AG20443 (cell line): ENCODE measurements at places on chromosomes 6 and 20.

GRCh38 chr6:167984876-167985604 is 12.4 kb upstream of the KIF25 start:
- no peak for DNase-seq

- DNase-seq: no peak
These were observed 624.1 kb downstream of the PKHD1 start for GRCh38 chr6:51463321-51463720.

DNA sequence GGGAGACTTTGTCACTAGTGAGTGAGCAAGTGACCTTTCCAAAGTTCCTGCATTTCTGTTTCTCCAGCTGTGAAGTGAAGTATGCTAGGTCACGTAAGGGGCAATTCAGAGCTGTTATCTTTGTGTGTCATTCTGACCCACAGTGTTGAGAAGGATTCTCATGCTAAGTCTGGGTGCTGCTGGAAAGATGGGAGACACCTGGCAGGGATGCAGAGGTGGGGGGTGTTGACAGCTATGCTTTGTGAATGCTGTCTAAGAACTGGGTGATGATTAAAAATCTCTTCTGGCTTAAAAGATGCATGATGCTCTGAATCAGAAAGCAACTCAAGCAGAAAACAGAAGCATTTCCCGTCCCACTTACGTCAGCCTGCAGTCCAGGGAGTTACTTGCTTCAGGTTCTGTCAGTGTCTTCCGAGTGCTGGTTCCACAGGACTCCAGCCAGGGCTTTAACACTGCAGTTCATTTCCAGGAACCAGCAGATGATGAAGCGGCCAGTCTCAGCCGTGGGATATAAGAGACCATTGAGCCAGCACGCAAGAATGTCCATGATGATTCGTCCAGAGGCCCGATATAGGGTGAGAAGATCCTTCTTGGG is 30.9 kb upstream of the ASXL1 start:
- no peak for DNase-seq

- peak; percentile 82 for DNase-seq
These were observed 216.7 kb downstream of the ZDHHC14 start for GRCh38 chr6:157597461-157598312.

DNA sequence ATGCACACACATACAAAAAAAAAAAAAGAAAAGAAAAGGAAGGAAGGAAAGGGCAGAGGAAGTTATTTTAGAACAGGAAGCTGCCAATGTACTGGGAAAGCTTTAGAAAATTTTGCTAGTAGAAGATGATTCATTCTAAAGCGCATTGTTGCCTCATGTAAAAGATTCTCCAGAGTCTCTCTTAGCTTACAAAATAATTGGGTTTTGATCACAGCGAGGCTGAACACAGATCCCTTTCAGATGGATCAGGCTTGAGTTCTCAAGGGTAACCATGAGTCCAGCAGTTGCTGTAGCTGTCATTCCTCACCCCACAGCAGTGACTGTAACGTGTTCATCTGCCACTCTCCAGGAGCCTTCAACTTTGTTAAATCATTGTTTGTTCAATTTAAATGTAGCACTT is 81.9 kb downstream of the PHACTR2 start:
- DNase-seq: peak; percentile 52

DNA sequence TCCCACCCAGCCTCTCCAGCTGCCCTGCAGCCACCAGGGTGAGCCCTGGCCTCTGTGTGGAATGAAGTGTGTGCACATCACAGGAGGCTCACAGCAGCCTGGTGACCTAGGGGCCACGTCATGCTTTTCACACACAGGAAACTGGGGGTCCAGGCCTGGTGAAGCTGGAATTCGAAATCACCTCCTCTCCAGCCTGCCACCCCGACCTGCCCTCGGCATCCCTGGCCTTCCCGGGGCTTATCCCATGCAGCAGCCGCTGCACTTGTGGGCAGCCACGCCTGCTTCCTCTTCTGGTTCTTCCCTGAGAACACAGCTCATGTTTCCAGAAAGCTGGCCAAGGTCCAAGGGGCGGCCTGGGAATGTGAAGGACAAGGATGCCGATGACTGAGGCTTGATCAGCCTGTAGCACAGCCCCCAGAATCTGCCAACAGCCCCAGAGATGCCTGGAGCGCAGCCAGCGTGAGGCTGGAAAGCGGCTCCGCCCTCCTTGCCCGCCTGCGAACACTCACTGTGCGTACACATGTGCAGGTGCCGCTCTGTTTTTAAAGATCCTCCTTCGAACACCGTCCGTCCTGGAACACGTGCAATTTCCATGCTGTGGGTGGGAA is 4.2 kb upstream of the NTSR1 start:
- DNase-seq: peak; percentile 90
